ENCODE measurements at places on chromosomes 4 and X. TPM values are rescaled to one million over a fixed set of nuclear protein-coding genes. Genes with fewer than 3 reads are reported as not detected.

DNA sequence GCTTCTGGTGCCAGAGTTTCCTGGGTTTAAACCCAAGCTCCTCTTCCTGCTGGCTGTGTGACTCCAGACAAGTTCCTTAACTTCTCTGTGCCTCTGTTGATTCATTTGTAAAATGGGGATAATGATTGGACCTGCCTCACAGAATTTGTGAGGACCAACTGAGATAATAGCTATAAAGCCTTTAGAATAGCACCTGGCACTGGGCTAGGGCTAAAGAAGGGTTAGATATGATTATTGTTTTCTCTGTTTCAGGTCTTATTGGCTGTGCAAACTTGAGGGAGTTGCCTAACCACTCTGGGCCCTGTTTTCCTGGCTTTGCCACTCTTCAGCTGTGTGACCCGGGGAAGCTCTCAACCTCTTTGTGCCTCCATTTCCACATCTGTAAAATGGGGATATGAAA lies 37.8 kb downstream of the LGI2 start:
- no peak overlapping the region for H3K4me3 ChIP-seq
- no peaks in the 10 kb centered on the region for H3K4me1 ChIP-seq
- no peaks in the 10 kb centered on the region for H3K36me3 ChIP-seq
- H3K27me3 ChIP-seq, result no peaks in the 10 kb centered on the region
- no peak for DNase-seq

DNA sequence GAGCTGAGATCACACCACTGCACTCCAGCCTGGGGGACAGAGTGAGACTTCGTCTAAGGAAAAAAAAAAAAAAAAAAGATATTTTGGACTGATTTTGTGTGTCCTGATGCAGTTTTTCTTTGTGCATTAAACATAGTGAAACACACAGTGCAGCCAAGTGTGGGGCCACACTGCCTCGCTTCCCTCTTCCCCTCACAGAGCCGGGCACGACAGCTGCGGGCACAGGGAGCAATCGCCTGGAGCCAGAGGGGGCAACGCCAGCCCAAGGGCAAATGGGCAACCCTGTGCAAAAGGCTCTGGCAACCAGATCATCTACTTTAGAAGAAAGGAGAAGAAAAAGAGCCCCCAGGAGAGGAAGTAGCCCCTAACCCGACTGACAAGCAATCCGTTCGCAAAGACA lies 13.5 kb upstream of the CCNQ start:
- H3K4me3 ChIP-seq, result no peak overlapping the region
- peak; percentile 15 for DNase-seq
- H3K27ac ChIP-seq, result no peak overlapping the region
- H3K36me3 ChIP-seq, result no peaks in the 10 kb centered on the region
- H3K4me1 ChIP-seq, result no peaks in the 10 kb centered on the region
- no peaks in the 10 kb centered on the region for H3K27me3 ChIP-seq

- H3K27ac ChIP-seq, result no peak overlapping the region
- no peaks in the 10 kb centered on the region for H3K36me3 ChIP-seq
- H3K4me1 ChIP-seq, result no peaks in the 10 kb centered on the region
- no peak overlapping the region for H3K4me3 ChIP-seq
- H3K27me3 ChIP-seq, result no peaks in the 10 kb centered on the region
- DNase-seq, result no peak
Measured at GRCh38 chr4:126843492-126844067, 789.2 kb upstream of the INTU start.

DNA sequence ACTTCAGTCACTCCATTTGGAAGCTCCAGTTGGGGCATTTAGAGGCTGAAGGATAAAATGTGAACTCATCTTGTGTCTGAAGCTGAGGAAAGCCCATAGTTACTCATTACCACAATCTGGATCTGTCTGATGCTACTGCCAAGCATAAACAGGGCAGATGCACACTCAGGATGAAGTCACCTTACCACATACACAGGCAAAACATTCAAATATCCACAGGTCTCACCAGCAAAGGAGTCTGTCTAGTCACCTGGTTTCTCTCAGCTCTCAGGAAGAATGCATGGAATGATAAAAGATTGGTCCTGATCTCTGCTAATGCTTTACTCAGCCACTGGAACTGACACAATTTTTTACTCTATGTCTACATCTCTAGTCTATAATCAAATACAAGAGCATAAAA lies 13.0 kb upstream of the ODAPH start:
- no peak overlapping the region for H3K27ac ChIP-seq
- H3K36me3 ChIP-seq, result no peaks in the 10 kb centered on the region
- no peaks in the 10 kb centered on the region for H3K27me3 ChIP-seq

The LRPAP1 gene
- total RNA-seq, result 79.0 TPM
